ENCODE measurements at places on chromosomes 4 and X. TPM values are rescaled to one million over a fixed set of nuclear protein-coding genes. Genes with fewer than 3 reads are reported as not detected.

The CCDC110 gene
- total RNA-seq: 0.38 TPM

GRCh38 chr4:20679951-20680350 is 20.3 kb upstream of the PACRGL start:
- no peak overlapping the region for H3K27ac ChIP-seq
- H3K4me1 ChIP-seq: no peaks in the 10 kb centered on the region
- DNase-seq: peak; percentile 21
- peaks cover 22% of the 10 kb centered on the region for H3K27me3 ChIP-seq

DNA sequence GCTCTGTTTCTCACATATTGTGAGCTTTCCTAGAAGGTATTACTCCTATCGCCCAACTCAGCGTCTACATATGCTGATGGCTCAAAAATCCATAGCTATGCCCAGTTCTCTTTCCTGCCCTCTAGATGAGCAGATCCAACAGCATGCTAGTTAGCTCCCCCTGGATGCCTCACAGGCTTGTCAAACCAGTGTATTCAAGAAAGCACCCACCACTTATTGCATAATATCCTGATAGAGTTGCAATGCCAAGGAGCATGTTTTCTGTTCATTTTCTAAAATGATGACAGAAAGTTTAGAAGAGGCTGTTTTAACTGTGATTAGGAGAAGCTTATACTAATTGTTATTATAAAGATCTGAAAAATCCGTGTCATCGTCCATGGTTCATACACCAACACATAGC is 1.9 kb upstream of the PACRGL start:
- H3K27ac ChIP-seq: no peak overlapping the region
- H3K4me1 ChIP-seq: peaks cover 10% of the 10 kb centered on the region
- no peaks in the 10 kb centered on the region for H3K27me3 ChIP-seq

GRCh38 chr4:25113915-25114904 is 46.0 kb downstream of the SEPSECS start:
- no peaks in the 10 kb centered on the region for H3K36me3 ChIP-seq
- no peak overlapping the region for H3K27ac ChIP-seq
- H3K27me3 ChIP-seq: no peaks in the 10 kb centered on the region
- no peak overlapping the region for H3K4me3 ChIP-seq
- no peaks in the 10 kb centered on the region for H3K4me1 ChIP-seq

GRCh38 chr4:73172161-73172560 is 86.4 kb downstream of the ANKRD17 start:
- H3K27ac ChIP-seq: no peak overlapping the region
- H3K27me3 ChIP-seq: no peaks in the 10 kb centered on the region
- no peak for DNase-seq
- H3K4me1 ChIP-seq: no peaks in the 10 kb centered on the region
- H3K4me3 ChIP-seq: no peak overlapping the region
- peaks cover 33% of the 10 kb centered on the region for H3K36me3 ChIP-seq

- H3K27ac ChIP-seq: peak overlapping the region; percentile 30
- no peaks in the 10 kb centered on the region for H3K36me3 ChIP-seq
- peak; percentile 59 for DNase-seq
- H3K4me3 ChIP-seq: no peak overlapping the region
- no peaks in the 10 kb centered on the region for H3K4me1 ChIP-seq
These were observed 33.0 kb downstream of the DRP2 start for GRCh38 chrX:101252634-101253033.

GRCh38 chr4:102104278-102104677 is 241.0 kb downstream of the SLC39A8 start:
- no peak overlapping the region for H3K27ac ChIP-seq
- H3K36me3 ChIP-seq: no peaks in the 10 kb centered on the region
- no peaks in the 10 kb centered on the region for H3K4me1 ChIP-seq
- no peak overlapping the region for H3K4me3 ChIP-seq
- no peak for DNase-seq
- H3K27me3 ChIP-seq: no peaks in the 10 kb centered on the region

- H3K27me3 ChIP-seq: no peaks in the 10 kb centered on the region
- H3K4me1 ChIP-seq: no peaks in the 10 kb centered on the region
- no peaks in the 10 kb centered on the region for H3K36me3 ChIP-seq
- H3K27ac ChIP-seq: no peak overlapping the region
These were observed 56.9 kb upstream of the SPIN4 start for GRCh38 chrX:63408050-63408449.

The HOPX gene
- not detected for total RNA-seq

GRCh38 chr4:158671665-158671914 is at the start of gene C4orf46:
Gene C4orf46 (minus strand): TSS chr4:158671887. CDS start chr4:158671801, 86 bp downstream.
- DNase-seq: no peak
- no peaks in the 10 kb centered on the region for H3K27me3 ChIP-seq
- H3K4me3 ChIP-seq: peak within 1 kb of the TSS; percentile 92
- H3K27ac ChIP-seq: peak within 1 kb of the TSS; percentile 84
- H3K36me3 ChIP-seq: no peaks in the 10 kb centered on the region
- peaks cover 12% of the 10 kb centered on the region for H3K4me1 ChIP-seq

- H3K4me3 ChIP-seq: no peak overlapping the region
- no peaks in the 10 kb centered on the region for H3K36me3 ChIP-seq
- no peaks in the 10 kb centered on the region for H3K27me3 ChIP-seq
- H3K27ac ChIP-seq: no peak overlapping the region
- DNase-seq: no peak
These were observed 67.5 kb upstream of the MND1 start for GRCh38 chr4:153276971-153277370.

The DOCK11 gene
- total RNA-seq: 21.9 TPM

DNA sequence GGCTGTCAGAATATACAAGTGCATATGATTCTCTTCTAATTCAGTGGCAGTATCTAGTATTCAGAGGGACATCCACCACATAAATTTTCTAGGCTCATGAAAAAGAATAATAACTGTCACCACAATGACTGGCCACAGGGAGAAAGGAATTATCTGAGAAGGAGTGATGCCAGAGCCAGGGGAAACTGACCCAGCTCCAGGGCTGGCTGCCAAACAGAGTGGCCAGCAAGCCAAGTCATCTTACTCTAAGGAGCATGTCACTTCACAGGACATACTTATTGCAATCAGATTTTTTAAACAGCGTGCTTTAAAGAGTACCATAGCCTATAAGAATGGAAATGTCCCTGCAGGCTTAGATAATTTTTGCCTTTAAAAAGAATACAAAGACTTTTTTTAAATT is 5.8 kb upstream of the SEPTIN11 start:
- H3K36me3 ChIP-seq: peaks cover 24% of the 10 kb centered on the region
- peaks cover 34% of the 10 kb centered on the region for H3K4me1 ChIP-seq
- H3K27me3 ChIP-seq: no peaks in the 10 kb centered on the region
- no peak overlapping the region for H3K4me3 ChIP-seq

- H3K36me3 ChIP-seq: no peaks in the 10 kb centered on the region
- no peak for DNase-seq
- no peak overlapping the region for H3K4me3 ChIP-seq
These were observed 155.2 kb downstream of the SH2D1A start for GRCh38 chrX:124501586-124501985.

GRCh38 chrX:41563876-41564275 is 116.7 kb downstream of the NYX start:
- H3K27ac ChIP-seq: no peak overlapping the region
- H3K4me1 ChIP-seq: peaks cover 25% of the 10 kb centered on the region
- DNase-seq: no peak
- H3K36me3 ChIP-seq: no peaks in the 10 kb centered on the region

GRCh38 chr4:10458177-10458576 is 951 bp upstream of the ZNF518B start:
- no peak overlapping the region for H3K27ac ChIP-seq
- H3K4me1 ChIP-seq: no peaks in the 10 kb centered on the region
- peaks cover 11% of the 10 kb centered on the region for H3K27me3 ChIP-seq
- no peaks in the 10 kb centered on the region for H3K36me3 ChIP-seq
- no peak for DNase-seq
- H3K4me3 ChIP-seq: no peak overlapping the region

DNA sequence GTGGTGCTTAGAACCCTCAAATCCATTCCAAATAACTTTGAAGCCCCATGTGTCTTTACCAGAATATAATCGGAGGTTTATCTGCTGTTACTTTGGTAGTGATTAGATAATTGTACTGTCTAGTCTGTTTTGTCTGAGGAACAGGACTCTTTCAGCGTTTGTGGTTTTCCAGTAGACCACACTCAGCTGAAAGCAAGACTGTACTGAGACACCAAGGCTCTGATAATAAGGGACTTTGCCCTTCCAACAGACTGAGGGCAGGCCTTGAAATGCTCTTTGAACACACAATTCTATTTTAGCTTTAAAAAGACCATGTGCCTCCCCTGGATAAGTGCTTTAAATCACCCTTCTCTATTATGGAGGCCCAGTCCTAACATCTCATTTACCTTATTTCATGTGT is 76.1 kb downstream of the KLHL8 start:
- H3K27ac ChIP-seq: no peak overlapping the region
- no peak for DNase-seq
- no peaks in the 10 kb centered on the region for H3K4me1 ChIP-seq
- H3K36me3 ChIP-seq: peaks cover 9% of the 10 kb centered on the region

The IQSEC2 gene
- 10.2 TPM for total RNA-seq

The RPGR gene
- total RNA-seq: 9.7 TPM

DNA sequence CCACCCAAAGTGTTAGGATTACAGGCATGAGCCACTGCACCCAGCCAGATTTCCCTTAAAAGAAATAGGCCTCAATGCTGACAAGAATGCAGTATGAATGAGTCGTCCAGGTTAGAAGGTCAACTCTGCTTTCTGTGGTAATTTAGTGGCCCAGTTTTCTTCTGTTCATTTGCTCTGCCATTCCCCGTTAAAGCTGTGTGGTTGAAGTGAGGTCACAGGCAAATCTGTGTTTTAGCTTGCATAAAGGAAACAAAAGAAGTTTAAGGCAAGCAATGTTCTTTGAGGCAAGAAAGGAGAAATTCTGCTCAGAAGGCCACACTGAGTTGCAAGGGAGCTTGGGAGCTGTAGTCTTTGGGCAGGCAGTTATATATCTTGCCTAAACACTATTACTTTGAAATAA is 176.8 kb downstream of the LARP7 start:
- DNase-seq: peak; percentile 77
- H3K36me3 ChIP-seq: no peaks in the 10 kb centered on the region
- H3K4me3 ChIP-seq: no peak overlapping the region
- no peaks in the 10 kb centered on the region for H3K27me3 ChIP-seq

Measured in GM23248 (cell line).